ENCODE measurements at places on chromosomes 5 and 9.

- H3K4me1 ChIP-seq: no peaks in the 10 kb centered on the region
- no peak overlapping the region for H3K4me3 ChIP-seq
- no peak for DNase-seq
- no peaks in the 10 kb centered on the region for H3K36me3 ChIP-seq
- no peak overlapping the region for H3K27ac ChIP-seq
Measured at GRCh38 chr5:42621242-42621641, 135.4 kb upstream of the CCDC152 start.

DNA sequence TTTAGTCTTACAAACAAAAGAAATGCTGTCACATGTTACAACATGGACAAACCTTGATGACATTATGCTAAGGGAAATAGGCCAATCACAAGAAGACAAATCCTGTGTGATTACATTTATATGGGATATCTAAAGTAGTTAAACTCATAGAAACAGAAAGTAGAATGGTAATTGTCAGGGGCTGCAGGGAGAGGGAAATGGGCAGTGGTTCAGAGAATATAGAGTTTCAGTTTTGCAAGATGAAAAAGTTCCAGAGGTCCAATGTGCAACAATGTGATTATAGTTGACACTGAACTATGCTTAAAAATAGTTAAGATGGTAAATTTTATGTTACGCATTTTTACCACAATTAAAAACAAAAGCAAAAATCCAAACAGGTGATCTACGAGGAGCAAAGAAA lies 265.5 kb downstream of the NDUFS4 start:
- DNase-seq: no peak
- H3K36me3 ChIP-seq: no peaks in the 10 kb centered on the region
- no peaks in the 10 kb centered on the region for H3K27me3 ChIP-seq
- H3K4me3 ChIP-seq: no peak overlapping the region
- no peak overlapping the region for H3K27ac ChIP-seq
- H3K4me1 ChIP-seq: no peaks in the 10 kb centered on the region

DNA sequence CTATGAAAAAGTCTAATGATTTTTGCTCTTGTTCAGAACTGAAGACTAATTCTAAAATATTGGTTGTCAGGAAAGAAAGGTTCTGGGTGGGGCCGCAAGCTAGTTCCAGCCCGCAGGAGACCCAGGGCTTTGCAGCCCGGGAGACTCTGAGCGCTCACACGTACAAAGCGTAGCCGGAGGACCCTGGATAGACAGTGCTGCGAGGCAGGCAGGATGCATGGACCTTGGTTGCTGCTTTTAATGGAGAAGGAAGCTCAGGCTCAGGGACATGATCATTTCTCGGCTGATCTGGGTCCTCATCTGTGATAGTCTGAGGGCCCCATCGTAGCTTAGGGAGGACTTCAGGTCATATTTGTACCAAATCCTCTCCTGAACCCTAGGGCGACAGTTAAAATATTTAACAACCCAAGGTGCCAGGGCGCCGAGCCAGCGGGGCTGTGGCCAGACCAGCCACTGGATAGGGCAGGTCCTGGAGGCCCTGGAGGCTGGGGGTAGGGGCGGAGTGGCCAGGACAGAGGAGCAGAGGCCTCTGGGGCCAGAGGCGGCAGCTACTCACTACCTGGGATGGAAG lies 70.1 kb upstream of the UNC5A start:
- no peaks in the 10 kb centered on the region for H3K4me1 ChIP-seq
- H3K27ac ChIP-seq: no peak overlapping the region
- no peaks in the 10 kb centered on the region for H3K36me3 ChIP-seq
- no peak for DNase-seq

DNA sequence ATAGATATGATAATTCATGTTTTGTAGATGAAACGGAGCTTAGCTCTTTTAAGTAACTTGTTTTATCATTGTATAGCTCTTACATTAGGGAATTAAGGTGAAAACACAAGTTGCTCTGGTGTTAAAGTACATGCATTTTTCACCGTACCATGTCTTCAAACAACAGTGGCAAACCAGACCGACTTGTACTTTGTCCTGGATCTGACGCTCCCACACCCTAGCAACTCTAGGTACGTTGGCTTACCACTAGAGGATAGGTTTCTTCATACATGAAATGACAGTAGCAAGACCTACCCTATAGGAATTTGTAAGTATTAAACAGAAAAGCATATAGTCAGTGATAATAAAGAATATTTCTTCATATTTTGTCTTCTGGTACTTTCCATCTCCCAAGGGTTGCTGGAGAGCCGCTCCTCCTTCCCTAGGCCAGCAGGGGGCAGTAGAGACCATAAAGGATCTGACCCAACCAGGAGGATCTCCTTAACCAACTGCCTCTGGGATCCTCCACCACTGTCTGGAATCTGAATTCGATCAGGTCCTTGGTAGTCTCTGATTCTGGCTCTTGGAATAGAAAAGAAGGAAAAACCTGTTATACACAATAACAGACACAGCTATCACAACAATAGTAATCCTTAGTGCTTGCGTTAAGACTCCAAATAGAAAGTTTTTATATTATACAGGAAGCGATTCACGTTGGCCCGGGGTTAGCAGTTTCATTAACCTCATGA lies 136.7 kb downstream of the CAVIN4 start:
- H3K27me3 ChIP-seq: no peaks in the 10 kb centered on the region
- H3K4me3 ChIP-seq: no peak overlapping the region
- no peaks in the 10 kb centered on the region for H3K4me1 ChIP-seq
- no peaks in the 10 kb centered on the region for H3K36me3 ChIP-seq
- no peak overlapping the region for H3K27ac ChIP-seq
- DNase-seq: no peak
